ENCODE measurements at places on chromosomes 12 and 14. TPM values are rescaled to one million over a fixed set of nuclear protein-coding genes. Genes with fewer than 3 reads are reported as not detected.

The POTEM gene
- not detected for total RNA-seq

The DBX2 gene
- total RNA-seq = 0.73 TPM

GRCh38 chr12:19236656-19237055, 107.1 kb downstream of the PLEKHA5 start:
- DNase-seq = no peak

DNA sequence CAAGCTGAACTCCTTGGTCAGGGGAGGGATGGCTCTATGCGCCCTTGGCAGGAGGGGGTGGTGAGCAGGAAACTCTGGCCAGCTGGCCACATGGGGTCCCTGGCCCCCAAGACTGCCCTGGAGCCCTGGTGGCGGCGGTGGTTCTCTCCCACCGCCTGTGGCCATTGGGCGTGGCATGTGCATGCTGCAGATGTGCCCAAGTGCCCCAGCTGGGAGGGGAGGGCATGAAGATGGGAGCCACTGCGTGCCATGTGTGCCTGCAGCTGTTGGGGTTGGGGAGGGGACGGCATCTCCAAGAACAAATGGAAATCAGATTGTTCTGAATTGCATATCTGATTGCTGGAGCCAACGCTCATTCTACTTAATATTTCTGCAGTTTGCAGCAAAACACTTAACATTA, 115.7 kb upstream of the IGF1 start:
- no peak for DNase-seq

DNA sequence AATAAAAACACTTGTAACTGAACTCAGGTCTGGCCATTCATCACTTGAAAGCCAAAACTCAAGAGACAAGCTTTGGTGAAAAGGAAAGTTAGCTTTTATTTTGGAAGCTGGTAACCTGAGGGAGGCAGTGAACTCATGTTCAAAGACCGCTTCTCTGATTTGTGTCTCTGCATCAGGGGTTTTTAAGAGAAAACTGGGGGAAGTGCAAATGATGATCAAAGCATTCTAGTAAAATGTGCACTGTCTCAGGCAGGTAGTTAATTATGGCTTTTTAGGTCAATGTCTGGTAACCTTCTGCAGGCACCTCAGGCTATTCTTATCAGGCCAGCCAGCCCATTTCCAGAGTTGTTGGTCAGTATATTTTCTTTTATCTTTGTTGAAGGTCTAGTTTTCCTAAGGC, 162.2 kb downstream of the SYT10 start:
- DNase-seq = no peak

DNA sequence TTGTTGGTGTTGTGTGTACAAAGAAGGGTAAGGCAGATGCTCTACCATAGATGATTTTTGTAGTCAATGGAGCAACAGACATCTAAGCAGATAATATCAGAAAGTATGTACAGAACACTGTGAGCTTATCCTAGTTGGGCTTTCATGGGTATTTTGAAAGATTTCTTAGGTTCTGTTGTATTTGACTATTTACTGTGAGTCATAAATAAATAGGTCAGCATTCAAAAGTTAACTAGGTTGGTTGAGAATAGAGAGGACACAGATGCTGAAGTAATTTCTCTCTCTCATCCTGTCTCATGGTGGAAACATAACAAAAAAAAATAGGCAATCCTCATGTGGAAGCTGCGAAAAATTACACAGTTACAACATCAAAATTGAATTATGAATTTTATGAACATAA, 413.5 kb downstream of the CCDC91 start:
- no peak for DNase-seq
